ENCODE measurements at places on chromosomes 2 and 18. TPM values are rescaled to one million over a fixed set of nuclear protein-coding genes. Genes with fewer than 3 reads are reported as not detected.

GRCh38 chr2:120699292-120699691 lies 36.4 kb upstream of the GLI2 start:
- DNase-seq: no peak

THADA gene
- 34.5 TPM for polyA plus RNA-seq

DNA sequence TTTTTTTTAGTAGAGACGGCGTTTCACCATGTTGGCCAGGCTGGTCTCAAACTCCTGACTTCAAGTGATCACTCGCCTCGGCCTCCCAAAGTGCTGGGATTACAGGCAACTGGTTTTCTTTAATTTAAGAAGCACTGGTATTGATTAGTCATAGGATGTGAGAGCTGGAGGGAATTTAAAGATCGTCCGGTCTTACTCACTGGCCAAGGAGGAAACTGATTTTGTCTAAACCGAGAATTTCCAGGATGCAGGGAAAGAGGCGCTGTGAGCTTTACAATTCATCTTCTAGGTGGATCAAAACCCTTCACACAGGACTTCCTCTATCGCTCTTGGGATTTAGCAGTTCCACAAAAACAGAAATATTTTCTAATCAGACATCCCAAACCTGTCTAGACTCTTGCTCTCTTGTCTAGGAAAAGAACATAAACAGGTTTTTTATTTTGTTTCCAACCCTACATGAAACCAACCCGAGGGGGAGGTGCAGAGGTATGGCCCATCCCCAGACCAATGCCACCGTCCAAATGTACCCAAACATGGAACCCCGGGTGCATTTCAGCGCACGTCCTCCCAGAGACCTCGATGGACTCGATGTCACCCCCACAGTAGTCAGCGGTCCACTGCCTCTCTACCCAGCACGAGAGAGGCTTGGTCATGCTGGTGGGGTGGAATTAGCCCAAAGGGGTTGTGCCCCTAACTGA lies 12.5 kb upstream of the TUBB6 start:
- no peak for DNase-seq

DNA sequence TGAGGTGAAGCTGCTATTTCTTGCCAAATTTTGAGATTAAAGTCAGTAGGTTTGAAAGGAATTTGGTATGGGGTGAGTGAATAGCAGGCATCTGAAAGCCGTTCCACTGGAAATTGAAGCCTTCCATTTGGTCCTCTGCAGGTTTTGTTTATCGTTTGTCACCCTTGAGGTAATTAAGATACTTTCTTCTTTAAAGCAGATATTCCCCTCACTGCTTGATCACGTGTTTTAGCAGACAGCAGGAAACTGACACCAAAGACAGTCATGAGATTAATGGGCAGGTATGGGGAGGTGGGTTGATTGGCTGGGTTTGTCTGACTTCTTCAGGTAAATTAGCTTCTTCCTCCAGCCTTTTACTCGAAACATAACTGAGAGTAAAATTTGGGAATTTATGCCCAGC lies 10.7 kb downstream of the LPIN1 start:
- DNase-seq: no peak

MPV17 gene
- 70.9 TPM for polyA plus RNA-seq

- DNase-seq: no peak
Measured at GRCh38 chr2:132837769-132838168, 167.8 kb upstream of the LYPD1 start.

GPR39 gene
- 4.8 TPM for polyA plus RNA-seq

LIMS1 gene
- 50.6 TPM for polyA plus RNA-seq

- no peak for DNase-seq
Measured at GRCh38 chr2:188850786-188851185, 123.4 kb upstream of the COL3A1 start.

- no peak for DNase-seq
Measured at GRCh38 chr2:96103187-96103601, 13.2 kb downstream of the ADRA2B start.

GRCh38 chr2:45013229-45014015 lies 4.2 kb upstream of the SIX2 start:
- DNase-seq: no peak

- DNase-seq: no peak
Measured at GRCh38 chr2:44916291-44916690, 25.2 kb upstream of the SIX3 start.

DNA sequence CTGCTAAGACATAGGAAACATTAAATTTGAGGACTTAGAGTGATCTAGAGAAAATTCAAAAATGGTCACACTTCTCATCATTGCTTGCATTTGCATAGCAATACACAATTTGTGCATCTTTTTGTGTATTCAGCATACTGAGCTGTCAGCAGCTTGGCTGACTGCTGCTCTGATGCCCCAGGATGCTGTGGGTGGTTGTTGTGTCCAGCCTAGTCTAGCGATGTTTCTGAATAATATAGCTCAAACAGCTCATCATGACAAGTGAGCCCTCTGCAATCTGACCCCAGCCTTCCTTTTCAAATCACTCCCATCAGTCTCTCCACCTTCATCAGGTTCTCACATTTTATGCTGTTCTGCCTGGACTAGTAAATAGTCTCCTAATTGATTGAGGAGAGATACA lies 483.7 kb upstream of the SPHKAP start:
- DNase-seq: no peak

HOXD12 gene
- 0.42 TPM for polyA plus RNA-seq
